ENCODE measurements at places on chromosomes 16 and 17.

DNA sequence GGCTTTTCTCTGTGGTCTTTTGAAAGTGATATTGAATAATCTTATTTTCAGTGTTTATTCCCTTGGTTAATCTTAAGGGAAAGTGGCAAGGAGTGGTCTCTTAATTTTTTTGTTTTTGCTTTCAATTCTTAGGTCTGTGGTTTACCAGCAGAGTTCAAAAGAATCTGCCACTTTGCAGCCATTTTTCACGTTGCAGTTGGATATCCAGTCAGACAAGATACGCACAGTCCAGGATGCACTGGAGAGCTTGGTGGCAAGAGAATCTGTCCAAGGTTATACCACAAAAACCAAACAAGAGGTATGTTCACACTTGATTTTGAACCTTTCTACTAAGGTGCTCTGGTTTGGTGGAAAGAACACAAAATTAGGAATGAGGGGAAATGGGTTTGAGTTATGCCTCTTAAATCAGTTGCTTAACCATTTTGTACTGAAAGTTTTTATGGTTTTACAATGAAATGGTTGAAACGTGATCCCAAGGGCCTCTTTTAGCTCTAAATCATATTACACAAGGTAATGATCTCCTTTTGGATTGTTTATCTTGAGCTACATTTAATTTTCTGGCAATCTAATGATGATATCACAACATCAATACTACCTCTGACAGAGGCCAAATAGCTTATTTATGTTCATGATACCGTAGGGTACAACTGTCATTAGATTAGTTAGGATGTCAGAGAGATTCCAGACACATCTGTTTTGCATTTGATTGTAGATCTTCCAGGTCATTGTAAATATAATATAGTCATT is 51.6 kb upstream of the CRISPLD2 start:
- no peak for DNase-seq

DNA sequence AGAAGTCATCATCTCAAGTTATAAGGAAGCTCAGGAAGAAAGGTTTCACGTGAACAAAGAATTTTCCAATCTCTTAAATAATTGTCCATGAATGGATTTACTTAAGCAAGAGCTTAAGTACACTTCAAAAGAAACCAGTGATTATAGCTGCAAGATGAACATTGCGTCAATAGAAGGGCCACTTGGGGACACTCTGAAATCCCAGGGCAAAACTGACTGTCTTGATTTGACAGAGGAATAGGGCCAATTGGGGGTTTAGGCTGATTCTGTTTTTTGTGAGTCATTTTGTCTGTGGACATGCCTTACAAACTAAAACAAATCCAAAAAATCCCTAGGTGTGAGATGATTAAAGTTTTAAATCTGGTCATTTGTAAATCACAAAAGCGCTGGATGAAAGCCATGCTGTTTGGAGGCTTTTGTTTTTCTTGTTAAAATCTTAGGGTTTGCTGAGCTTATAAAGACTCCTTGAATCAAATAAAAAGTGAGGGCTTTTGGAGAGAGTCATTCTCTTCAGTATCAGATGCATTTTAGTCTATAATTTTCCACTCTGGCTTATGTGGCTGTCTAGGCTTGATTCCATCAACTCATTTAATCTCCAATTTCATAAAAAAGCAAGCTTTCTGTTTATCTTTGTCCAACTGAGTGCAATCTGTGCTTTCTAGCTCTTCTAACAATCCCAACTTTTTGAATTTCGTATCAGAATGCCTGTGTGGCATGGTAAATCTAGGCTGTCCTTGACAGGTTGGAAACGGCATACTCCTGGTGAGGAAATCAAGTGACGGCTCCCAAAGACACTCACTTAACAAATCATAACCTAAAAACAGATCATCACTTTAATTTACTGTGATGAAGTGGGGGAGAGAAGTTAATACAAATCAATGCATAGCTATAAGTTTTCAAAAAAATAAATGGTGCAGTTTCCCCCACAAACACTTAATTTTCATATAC is 98.2 kb upstream of the SOX9 start:
- no peak for DNase-seq

DNA sequence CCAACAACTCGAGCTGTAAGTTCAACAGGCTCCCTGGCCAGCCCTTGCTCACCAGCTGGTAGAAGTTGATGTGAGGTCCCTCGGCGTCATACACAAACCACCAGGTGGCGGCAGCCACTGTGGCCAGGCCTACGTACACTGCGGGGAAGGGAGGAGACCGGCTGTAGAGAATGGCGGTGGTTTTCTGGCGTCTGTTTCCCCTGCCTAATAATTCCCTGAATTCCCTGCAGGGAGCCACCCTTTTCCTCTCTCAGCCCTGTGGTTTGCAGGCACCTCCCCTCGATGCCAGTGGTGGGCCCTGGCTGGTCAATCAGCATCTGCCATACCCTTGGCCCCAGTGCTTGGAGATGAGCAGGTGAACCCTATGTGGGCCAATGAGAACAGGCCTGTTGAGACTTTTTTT is 18.9 kb upstream of the P2RX1 start:
- no peak for DNase-seq

GRCh38 chr16:75294773-75295459 is 43.5 kb upstream of the BCAR1 start:
- no peak for DNase-seq

DNA sequence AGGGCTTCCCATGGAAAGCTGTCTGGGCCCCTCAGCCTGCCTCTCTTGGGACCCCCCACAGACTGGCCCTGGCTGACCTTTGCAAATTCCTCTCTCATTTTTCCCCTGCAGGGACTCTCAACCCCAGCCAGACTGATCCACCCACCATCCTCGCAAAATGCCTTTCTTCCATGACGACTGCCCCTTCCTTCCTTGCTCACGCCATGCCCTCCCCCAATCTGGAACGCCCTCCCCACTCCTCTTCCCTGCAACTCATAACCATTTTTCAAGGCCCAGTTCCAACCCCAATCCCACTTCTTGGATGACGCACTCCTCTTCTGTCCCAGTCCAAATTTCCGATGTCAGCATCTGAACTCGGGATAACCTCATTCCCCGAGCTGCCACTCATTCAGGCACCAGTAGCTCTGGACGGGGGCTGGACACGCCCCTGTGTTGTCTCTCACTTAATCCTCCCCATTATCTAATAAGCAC is 1.3 kb upstream of the DNAI2 start:
- DNase-seq = no peak

- DNase-seq = no peak
Observed at GRCh38 chr16:23351360-23351759, 49.3 kb downstream of the SCNN1B start.

GRCh38 chr16:85640585-85640984 is 27.5 kb downstream of the GSE1 start:
- no peak for DNase-seq

DNA sequence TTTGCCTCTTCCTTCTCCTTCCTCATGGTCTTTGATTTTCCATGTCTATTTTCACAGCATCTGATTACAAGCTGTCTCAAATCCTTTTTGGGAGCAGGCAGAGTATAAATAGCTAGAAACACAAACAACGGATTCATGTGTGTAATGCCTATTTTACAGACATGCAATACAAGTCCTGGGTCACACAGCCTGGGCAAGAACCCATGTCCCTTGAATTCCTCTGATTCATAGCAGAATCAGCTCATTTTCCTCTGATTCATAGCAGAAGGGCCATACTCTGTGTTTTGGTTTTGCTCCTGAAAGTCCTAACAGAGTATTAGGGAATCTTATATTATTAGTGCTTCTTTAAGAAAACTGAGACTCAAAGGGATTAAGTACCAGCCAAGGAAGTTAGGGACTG is 71.3 kb downstream of the IRX5 start:
- no peak for DNase-seq

DNA sequence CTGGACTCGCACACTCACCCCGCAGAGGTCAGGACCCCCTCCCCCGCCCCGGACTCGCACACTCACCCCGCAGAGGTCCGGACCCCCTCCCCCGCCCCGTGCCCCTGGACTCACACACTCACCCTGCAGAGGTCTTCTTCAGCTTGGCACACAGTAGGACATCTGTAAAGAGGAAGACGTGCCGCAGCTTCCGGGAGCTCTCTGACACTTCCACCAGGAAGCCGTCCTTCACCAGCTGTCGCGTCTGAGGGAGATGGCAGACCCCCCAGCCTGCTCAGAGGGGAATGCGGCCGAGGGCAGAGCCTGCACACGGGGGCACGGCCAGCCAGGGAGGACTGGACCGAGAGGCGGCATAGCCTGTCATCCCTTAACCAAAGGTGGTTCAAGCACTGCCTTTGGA is 72.9 kb downstream of the TIMM22 start:
- DNase-seq = no peak

DNA sequence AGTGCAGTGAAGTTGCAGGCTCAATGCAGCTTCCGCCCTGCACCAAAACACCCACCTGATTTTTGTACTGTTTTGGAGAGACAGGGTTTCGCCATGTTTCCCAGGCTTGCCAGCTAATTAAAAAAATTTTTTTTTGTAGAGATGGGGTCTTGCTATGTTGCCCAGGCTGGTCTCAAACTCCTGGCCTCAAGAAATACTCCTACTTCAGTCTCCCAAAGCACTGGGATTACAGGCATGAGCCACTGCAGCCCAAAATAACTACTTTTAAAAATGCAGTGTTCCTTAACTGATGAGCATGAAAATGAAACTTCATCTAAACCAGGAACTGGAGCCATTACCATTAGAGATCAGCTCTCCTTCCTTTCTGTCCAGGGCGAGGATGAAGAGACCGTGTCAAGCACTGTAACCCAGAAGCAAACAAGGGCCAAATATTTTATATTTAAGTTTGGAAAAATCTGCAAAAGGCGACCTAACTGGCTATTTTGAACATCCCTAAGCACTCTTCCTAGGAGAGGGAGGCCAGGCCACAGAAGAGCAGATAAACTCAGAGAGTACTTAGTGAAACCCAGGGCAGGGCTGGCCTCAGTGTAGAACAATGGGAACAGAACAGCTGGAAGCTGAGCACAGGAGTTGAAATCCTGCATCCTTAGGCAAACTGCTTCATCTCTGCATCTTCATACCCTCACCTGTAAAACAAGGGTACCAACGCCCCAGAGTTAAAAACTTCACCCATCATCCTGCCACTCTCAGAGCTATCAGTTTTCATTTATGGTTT is 24.0 kb downstream of the CREBBP start:
- no peak for DNase-seq

DNA sequence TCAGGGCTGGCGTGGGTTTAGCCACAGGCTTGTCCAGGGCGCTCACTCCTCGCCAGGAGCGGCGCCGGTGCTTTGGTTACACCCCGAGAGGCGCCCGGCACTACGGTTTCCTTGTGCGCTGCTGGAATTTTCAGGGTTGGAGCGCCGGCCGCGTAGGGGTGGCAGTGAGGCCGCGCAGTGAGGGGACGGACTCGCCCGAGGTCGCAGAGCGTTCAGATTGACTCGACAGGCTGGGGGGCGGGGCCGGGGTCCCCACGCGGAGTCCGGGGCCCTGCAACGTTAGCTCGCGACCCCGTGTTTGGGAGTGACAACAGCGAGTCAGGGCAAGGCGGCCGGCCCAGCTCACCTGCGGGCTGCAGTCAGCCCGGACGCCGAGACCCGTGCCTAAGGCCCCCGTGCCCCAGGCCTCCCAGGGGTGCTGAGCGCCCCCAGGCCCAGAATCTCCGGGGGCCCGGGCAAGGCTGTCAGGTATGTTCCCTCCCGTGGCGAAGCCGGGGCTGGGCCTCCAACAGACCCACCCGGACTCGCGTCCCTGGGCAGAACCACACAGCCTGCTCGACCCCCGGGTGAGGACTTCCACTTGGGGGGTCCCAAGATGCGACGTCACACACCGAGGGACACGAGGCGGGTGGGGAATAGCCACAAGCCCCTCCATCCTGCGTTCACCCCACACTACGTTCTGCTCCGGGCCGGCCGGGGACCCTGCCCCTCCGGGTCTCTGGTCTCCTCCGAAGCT is 1.3 kb upstream of the ACTG1 start:
- peak; percentile 42 for DNase-seq
